GM12878 (cell line): ENCODE measurements at places on chromosomes 3 and 15. TPM values are rescaled to one million over a fixed set of nuclear protein-coding genes. Genes with fewer than 3 reads are reported as not detected.
A peak's percentile ranks its signal among the peaks of the same experiment; 100 is the strongest.

The CCR9 gene
- total RNA-seq, result 1.8 and 2.3 TPM in 2 replicates

The GRM2 gene
- total RNA-seq, result 0.05 TPM in 1 of 2 replicates, not detected in the other

The TMEM45A gene
- 0.90 and 1.0 TPM in 2 replicates for total RNA-seq

The XYLB gene
- total RNA-seq, result 2.9 and 4.0 TPM in 2 replicates

The CCR3 gene
- 0.41 and 0.66 TPM in 2 replicates for total RNA-seq

The RBP2 gene
- total RNA-seq, result not detected in 2 replicates

The HTR3E gene
- total RNA-seq, result not detected in 2 replicates

The EEF1AKMT4 gene
- total RNA-seq, result 10.2 and 11.9 TPM in 2 replicates

The SLC12A1 gene
- not detected in 2 replicates for total RNA-seq

The DUOX2 gene
- 0.05 and 0.16 TPM in 2 replicates for total RNA-seq

The MAP2K1 gene
- 66.1 and 68.9 TPM in 2 replicates for total RNA-seq

DNA sequence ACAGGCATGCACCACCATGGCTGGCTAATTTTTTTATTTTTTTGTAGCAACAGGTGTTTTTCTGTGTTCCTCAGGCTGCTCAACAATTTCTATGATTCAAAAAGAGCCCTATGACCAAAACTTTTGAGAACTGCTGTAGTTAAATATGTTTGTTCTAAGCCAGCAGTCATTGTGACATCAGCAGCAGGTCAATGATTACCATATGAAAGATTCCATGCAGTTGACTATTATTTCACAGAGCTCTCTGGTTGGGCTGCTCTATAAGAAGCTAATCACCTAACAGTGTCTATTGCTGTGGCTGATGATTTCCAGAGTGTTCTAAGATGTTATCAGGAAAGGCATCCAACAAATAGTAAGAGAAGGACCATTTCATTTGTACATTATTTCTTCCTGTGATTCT, at the start of gene CCDC54:
TSS of gene CCDC54 (plus strand) at position 289 of the 400 bp plus-strand sequence. CDS start 149 bp downstream, outside the sequence.
- no peaks in the 10 kb centered on the region for H3K4me1 ChIP-seq
- no peaks in the 10 kb centered on the region for H3K36me3 ChIP-seq
- H3K27me3 ChIP-seq, result no peaks in the 10 kb centered on the region; the same call in 1 of the 2 replicates
- H3K4me3 ChIP-seq, result no peak within 1 kb of the TSS
- H3K27ac ChIP-seq, result no peak within 1 kb of the TSS

- no peaks in the 10 kb centered on the region for H3K27me3 ChIP-seq
- peaks cover 12% of the 10 kb centered on the region for H3K4me1 ChIP-seq
- H3K36me3 ChIP-seq, result no peaks in the 10 kb centered on the region
- H3K27ac ChIP-seq, result no peak overlapping the region
Observed at GRCh38 chr3:53154881-53155285, 6.1 kb upstream of the PRKCD start.

GRCh38 chr15:85955501-85956391, 123.9 kb upstream of the AGBL1 start:
- no peaks in the 10 kb centered on the region for H3K36me3 ChIP-seq
- H3K4me1 ChIP-seq, result peaks cover 15% of the 10 kb centered on the region; the same call in 1 of the 2 replicates

DNA sequence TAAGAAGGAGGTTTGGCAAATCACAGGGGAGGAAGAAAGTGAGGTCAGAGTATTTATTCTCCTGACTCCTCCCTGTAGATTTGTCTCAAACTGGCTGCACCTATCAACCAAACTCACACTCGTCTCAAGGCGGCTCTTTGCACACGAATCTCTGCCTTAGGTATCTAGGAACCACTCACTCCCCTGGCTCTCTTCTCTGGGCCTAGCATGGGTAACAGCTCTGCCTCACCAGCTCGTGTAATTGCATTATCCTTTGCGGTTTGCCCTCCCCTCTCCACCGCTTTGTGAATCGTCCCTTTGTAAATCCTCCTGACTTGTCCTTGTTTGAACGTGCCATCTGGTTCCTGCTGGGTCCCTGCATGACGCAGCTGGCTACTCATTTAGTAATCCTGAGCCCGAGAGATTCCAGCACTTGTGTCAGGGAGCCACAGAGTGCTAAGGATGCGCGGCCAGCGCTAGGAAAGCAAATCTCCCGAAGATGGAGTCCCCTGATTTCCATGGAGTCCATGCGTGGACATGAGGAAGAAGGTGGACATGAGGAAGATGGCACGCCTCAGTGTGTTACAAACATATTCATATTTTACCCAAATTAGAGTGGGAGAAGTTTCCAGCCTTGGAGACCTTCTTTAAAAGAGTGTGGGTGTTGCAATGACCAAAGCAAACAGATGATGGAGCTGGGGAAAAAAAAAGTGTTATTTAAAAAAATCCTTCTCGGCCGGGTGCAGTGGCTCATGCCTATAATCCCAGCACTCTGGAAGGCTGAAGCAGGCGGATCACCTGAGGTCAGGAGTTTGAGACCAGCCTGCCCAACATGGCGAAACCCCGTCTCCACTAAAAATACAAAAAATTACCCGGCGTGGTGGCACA, 26.7 kb downstream of the NRROS start:
- H3K36me3 ChIP-seq, result no peaks in the 10 kb centered on the region; the same call in 1 of the 2 replicates
- H3K4me1 ChIP-seq, result peaks cover 4% of the 10 kb centered on the region; the same call in 1 of the 2 replicates
- H3K4me3 ChIP-seq, result no peak overlapping the region
- no peak for DNase-seq

- no peak overlapping the region for H3K27ac ChIP-seq
- DNase-seq, result no peak
- H3K4me3 ChIP-seq, result no peak overlapping the region
- no peaks in the 10 kb centered on the region for H3K36me3 ChIP-seq
Observed at GRCh38 chr3:128523591-128523990, 30.6 kb upstream of the GATA2 start.

- H3K4me1 ChIP-seq, result peaks cover 13% of the 10 kb centered on the region
- no peak for DNase-seq
- H3K27ac ChIP-seq, result no peak overlapping the region
- no peaks in the 10 kb centered on the region for H3K36me3 ChIP-seq
Observed at GRCh38 chr3:123070510-123070909, 3.7 kb downstream of the PDIA5 start.

DNA sequence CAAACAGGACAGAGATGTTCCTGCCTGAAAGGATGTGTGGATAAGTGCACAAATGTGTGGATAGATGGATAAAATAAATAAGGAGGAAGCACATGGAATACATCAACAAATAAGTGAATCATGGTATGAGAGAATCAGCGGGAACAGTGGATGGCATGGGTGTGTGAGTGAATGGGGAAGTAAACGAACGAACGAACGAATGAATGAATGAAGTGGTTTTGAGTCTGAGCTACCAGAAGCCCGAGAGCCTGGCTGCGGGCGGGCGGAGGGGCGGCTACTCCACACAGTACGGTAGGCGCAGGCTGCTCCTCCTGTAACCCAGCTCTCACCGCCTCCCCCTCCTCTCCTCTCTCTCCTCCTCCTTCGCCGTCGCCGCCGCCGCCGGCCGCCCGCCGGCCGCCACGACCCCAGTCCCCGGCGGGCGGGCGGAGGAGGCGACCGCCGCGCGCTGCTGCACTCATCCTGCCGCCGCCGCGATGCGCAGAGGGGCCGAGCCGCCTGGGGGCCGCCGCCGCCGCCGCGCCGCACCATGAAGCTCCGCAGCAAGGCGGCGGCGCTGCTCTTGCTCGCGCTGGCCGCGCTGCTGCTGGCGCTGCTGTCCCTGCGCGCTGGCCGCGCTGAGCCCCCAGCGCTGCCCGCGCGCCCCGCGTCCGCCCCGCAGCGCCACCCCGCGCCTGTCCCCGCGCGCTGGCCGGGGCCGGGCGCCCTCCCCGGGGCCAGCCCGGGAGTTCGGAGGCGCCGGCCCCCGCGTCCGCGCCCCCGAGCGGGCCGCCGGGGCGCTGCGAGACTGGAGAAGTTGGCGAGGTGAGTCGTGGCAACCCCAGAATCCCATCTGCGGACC, at the start of gene GXYLT2:
TSS of gene GXYLT2 (plus strand) at position 342 of the 841 bp plus-strand sequence. CDS start at position 530, 188 bp downstream.
- H3K27ac ChIP-seq, result no peak within 1 kb of the TSS
- peak within 1 kb of the TSS; percentile 43 for H3K4me3 ChIP-seq
- peaks cover 3% of the 10 kb centered on the region for H3K27me3 ChIP-seq
- 0 out of 2 replicates have a peak, but pooled peaks cover 5% of the 10 kb centered on the region for H3K4me1 ChIP-seq
- no peaks in the 10 kb centered on the region for H3K36me3 ChIP-seq
- DNase-seq, result no peak

GRCh38 chr3:138800248-138800647, 34.5 kb downstream of the PIK3CB start:
- no peak for DNase-seq
- H3K36me3 ChIP-seq, result no peaks in the 10 kb centered on the region
- no peak overlapping the region for H3K4me3 ChIP-seq
- H3K27ac ChIP-seq, result no peak overlapping the region
- H3K27me3 ChIP-seq, result no peaks in the 10 kb centered on the region

DNA sequence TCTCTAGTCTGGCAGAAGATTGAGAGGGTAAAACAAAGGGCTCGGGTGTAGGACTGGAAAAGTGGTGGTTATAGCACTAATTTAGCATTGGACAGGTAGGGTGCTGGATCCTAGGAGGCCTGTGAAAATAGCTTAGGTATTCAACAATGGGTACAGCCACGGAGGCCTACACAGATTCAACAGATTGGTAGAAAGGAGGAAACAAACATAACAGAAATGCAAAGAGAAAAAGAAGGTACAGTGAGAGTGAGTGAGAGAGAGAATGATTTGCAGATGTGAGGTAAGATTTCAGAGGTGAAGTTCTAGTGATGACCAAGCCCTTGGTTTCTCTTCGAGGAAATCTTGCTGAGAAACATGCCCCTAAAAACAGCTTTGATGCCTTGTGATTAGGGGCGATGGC, 37.9 kb downstream of the ADIPOQ start:
- no peaks in the 10 kb centered on the region for H3K36me3 ChIP-seq
- H3K27me3 ChIP-seq, result no peaks in the 10 kb centered on the region
- no peaks in the 10 kb centered on the region for H3K4me1 ChIP-seq
- no peak overlapping the region for H3K27ac ChIP-seq
- DNase-seq, result no peak

GRCh38 chr3:78235841-78236240, 1195.9 kb downstream of the ROBO2 start:
- no peak overlapping the region for H3K27ac ChIP-seq
- H3K4me3 ChIP-seq, result no peak overlapping the region
- H3K4me1 ChIP-seq, result no peaks in the 10 kb centered on the region
- no peak for DNase-seq

GRCh38 chr3:98432575-98432974, 30.4 kb upstream of the OR5K1 start:
- H3K27me3 ChIP-seq, result no peaks in the 10 kb centered on the region
- H3K4me3 ChIP-seq, result no peak overlapping the region
- no peak overlapping the region for H3K27ac ChIP-seq
- H3K36me3 ChIP-seq, result no peaks in the 10 kb centered on the region
- no peaks in the 10 kb centered on the region for H3K4me1 ChIP-seq
- no peak for DNase-seq

- no peak overlapping the region for H3K27ac ChIP-seq
- no peaks in the 10 kb centered on the region for H3K27me3 ChIP-seq
- no peak for DNase-seq
- no peaks in the 10 kb centered on the region for H3K4me1 ChIP-seq
- no peaks in the 10 kb centered on the region for H3K36me3 ChIP-seq
Observed at GRCh38 chr3:22835041-22835440, 368.1 kb upstream of the UBE2E2 start.

DNA sequence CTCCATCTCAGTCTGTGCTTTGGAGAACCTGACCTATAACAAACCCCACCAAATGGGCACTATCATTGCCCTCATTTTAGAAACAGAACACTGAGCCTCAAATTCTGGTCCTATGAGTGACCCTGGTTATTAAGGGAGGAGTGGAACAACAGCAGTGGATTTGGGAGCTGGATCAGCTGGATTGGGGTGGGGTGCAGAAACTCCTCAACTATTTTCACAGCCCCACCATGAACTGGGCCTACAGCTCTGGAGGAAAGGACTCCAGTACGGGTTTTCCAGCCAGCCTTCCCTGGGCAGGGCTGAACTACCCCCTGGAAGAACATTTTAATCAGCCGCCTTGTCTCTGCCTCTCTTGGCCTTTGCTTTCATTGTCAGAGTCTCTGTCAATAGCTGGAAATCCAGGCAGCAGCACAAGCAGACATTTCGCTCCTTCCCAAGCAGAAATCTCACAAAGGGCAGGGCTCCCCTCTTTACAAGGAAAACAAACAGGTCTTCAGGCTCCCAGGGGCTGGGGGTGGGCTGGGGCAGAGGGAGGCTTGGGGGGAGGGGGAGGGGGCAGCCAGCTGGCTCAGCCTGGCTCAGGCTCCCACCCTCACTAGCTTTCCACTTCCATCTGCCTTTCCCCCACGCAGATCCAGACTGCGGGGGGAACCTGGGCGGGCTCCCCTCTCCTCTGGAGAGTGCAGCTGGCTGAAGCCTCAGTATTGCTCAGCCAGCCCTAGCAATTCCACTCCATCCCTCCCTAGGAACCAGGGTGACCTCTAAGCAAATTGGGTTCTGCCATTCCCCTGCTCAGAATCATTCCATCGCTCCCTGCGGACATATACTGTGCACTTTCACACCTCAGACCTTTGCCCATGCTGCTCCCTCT, 13.7 kb upstream of the TLE3 start:
- DNase-seq, result no peak
- H3K27me3 ChIP-seq, result 0 out of 2 replicates have a peak, but pooled peaks cover 1% of the 10 kb centered on the region
- H3K4me3 ChIP-seq, result no peak overlapping the region
- H3K36me3 ChIP-seq, result no peaks in the 10 kb centered on the region

GRCh38 chr3:15207836-15208504, 1.9 kb downstream of the CAPN7 start:
- H3K4me1 ChIP-seq, result no peaks in the 10 kb centered on the region
- H3K36me3 ChIP-seq, result no peaks in the 10 kb centered on the region
- peak overlapping the region; percentile 94 for H3K4me3 ChIP-seq
- DNase-seq, result no peak
- H3K27me3 ChIP-seq, result no peaks in the 10 kb centered on the region
- no peak overlapping the region for H3K27ac ChIP-seq

DNA sequence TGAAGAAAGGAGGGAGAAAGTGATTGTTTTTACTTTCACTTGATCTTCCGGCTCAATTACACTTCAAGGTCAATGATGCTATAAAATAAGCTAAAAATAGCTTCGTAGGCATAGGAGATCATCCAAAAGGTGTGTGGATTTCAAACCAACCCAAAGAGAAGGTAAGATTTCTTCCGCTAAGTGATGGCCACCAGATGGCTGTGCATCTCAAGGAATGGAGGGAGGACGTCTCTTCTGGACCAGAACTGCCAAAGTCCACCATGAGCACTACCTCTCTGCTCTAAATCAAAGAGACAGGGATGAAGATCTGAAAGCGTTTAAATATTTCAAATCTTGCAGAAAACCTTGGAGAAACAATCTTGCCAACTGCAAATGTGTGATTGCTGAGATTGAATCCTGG, 199.1 kb upstream of the ZPLD1 start:
- H3K36me3 ChIP-seq, result no peaks in the 10 kb centered on the region
- no peak overlapping the region for H3K27ac ChIP-seq
- peaks cover 9% of the 10 kb centered on the region; the same call in 1 of the 2 replicates for H3K4me1 ChIP-seq
- DNase-seq, result no peak
